Aorta (tissue), 5 donors: ENCODE measurements at places on chromosomes 6 and 20. TPM values are rescaled to one million over a fixed set of nuclear protein-coding genes. Genes with fewer than 3 reads are reported as not detected.

- DNase-seq = no peak
Observed at GRCh38 chr20:32674362-32674789, 635 bp upstream of the C20orf203 start.

DNA sequence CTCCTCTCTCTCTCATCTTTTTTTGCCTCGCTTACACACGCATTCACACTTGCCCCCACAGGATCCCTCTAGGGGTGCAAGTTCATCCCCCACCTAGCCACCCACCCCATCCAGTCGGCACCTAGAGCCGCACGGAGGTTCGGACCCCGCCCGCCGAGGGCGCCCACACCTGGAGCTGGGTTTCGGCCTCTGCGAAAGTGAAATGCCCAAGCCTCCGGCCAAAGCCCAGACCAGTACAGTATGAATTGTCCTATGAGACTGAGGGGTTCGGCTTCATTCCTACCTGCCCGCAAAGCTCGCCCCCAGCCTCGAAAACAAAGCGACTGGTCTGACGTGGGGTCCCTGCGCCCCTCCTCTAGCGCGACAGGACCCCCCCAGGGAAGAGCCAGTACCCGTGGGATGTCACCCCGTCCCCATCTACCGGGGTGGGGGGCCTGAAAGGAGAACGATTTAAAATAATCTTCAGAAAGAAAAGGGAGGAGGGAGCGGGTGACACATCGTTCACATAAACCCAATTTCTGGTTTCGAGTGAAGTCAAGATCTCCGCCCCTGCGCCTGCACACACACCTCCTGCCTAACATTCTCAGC, 1.5 kb downstream of the TFAP2A start:
- DNase-seq = no peak

DNA sequence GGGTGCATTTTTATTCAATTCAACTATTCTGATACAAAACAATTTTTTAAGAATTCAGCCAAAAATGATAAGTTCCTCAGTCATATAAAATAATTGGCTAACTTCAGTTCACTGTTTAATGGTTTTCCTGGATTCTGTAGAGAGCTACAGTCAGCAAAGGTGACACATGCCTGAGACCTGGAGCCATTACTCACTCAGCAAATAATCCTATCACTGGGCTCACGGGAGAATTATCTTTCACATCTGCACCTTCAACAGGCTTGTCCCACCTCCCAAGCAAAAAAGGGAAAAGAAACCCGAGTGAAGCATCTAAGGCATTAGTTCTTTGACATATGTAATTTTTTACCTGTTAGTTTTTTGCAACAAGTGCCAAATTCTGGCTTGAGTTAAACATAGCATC, 34.9 kb upstream of the FOXA2 start:
- no peak for DNase-seq

DNA sequence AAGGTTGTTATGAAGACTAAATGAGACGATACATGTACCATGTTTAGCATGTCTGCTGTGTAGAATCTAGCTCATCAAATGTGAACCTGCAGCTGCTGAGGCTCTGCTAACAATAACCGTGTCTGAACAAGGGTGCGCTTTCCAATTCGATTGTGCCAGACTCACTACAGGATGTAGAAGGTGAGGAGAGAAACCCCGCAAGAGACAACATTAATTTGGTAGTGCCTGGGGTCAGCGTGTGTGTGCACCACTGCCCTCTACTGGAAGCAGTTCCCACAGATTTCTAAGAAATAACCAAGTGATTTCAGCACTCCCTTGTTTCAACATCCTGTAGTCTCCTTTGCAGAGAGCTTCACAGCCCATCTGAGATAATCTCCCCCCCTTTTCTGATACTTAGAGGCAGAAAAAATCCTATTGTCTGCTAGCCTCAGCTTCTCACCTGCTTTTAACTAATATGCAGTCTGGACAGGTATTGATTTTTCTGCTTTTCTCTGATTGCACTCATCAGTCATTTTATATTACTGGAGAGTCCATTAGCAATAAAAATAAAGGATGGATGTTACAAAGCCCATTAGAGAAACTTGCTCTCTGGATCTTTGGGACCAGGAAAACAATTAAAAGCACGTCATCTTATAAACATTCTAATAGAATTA, 96.7 kb upstream of the BACH2 start:
- DNase-seq = no peak

The OPN5 gene
- not detected for total RNA-seq

DNA sequence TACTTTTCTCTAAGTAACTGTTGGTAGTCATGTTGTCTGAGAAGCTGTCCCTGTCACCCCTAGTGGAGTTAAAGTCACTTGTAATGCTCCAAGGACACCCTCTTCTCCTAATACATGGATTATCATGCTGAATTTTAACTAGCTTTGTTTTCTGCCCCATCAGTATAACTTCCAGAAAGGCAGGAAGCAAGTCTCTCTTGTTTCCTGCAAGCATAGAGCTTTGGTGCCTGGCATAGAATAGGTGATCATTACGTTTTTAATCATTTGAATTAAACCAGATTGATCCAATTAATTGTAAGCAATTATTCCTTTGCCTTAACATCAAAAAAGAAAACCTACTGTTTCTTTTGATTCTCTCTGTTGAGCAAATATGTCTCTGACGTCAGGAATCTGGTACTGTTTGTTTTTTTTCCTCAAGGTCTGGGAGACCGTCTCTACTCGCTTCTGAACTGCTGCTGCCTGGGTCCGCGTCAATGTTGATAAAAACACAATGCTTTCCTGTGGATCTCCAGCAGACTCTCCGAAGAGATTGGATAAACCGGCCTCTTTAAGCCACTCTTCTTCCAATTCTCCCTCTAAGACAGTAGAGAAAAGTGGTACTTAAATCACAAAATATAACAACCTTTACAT, 71.8 kb downstream of the ARHGAP18 start:
- DNase-seq = no peak
